ENCODE measurements at places on chromosomes 4 and X. TPM values are rescaled to one million over a fixed set of nuclear protein-coding genes. Genes with fewer than 3 reads are reported as not detected.

- DNase-seq = no peak
Measured at GRCh38 chrX:79592259-79592658, 225.1 kb upstream of the ITM2A start.

- no peak for DNase-seq
Measured at GRCh38 chr4:78298618-78299017, 241.5 kb downstream of the FRAS1 start.

GRCh38 chr4:6241062-6241845 is 28.4 kb upstream of the WFS1 start:
- DNase-seq = no peak

GRCh38 chr4:54085284-54085683 is 14.7 kb upstream of the GSX2 start:
- no peak for DNase-seq

DNA sequence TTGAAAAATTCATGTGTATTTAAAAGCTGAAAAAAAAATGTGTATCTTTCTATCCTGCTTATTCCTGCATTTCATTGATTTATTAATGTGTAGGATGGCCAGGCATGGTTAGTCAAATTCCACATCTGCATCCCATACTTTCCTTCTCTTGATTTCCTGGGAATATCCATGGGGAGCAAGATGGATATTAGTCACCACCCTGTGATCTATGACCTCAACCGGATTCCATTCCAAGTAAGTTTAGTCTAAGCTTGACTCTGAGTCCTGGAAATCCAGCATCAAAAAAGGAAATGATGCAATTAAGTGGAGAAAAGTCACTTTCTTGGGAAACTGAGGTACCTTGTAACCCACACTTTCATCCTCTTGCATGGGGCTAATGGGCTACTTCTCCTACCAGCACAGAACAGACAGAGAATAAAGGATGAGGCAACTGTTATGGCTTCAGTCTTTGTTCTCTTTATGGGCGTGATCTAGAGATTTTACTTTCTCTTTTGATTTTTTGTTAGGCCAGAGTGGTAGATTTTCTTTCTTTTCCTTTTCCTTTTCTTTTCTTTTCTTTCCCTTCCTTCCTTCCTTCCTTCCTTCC is 17.1 kb upstream of the BEX4 start:
- DNase-seq = no peak

DNA sequence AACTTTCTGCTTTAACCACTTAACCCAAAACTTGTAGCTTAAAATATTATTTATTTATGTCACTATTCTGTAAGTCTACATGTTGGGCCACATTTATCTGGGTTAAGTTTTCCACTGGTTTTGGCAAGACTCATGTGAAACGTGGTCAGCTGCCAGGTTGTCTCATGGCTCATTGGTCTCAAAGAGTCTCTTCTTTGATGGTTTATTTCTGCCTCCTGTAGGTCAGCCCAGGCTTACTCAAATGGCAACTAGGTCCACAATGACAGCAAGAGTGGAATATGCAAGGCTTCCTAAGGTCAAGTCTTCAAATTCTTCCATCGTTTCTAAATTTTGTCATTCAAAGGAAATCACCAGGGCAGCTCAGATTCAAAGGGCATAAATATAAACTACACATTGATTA is 828.7 kb downstream of the PCDH7 start:
- no peak for DNase-seq

- DNase-seq = no peak
Measured at GRCh38 chr4:3781997-3782930, 16.1 kb downstream of the ADRA2C start.

DNA sequence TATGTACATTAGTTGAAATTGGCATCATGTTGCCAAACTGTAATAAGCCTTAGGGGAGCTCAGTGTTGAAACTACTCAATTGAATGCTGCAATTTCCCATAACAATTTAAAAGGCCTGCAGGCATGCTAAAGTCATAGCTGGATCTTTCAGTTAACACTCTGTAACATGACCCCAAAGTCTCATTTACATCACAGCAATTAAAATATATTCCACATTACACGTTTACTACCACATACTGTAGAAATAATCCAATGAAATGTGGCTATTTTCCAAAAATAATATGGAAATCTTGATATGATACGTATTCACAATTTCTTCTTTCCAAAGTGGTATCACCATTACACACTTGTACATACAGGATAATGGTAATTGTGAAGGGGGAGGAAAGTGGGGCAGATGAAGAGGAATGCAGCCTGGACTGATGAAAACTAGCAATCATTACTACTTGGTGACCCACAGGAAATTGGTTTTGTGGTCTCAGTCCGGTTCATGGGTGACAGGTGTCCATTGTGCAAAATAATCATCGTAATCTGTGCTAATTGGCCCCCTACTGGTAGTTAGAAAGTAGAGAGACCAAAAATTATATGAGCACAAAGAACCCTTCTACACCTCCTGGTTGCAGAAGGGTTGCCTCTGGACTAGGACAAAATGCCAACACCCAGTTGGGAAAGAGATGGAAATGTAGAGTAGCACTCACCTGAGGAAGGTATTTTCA is 63.7 kb downstream of the TENM3 start:
- no peak for DNase-seq

- DNase-seq = no peak
Measured at GRCh38 chr4:124745985-124746801, 33.7 kb upstream of the ANKRD50 start.

- DNase-seq = no peak
Measured at GRCh38 chr4:62051332-62051731, 851.2 kb downstream of the ADGRL3 start.

GRCh38 chrX:107119283-107119682 is 661 bp upstream of the RBM41 start:
- no peak for DNase-seq

GRCh38 chr4:75995727-75996126 is 5.0 kb upstream of the SDAD1 start:
- DNase-seq = no peak

DNA sequence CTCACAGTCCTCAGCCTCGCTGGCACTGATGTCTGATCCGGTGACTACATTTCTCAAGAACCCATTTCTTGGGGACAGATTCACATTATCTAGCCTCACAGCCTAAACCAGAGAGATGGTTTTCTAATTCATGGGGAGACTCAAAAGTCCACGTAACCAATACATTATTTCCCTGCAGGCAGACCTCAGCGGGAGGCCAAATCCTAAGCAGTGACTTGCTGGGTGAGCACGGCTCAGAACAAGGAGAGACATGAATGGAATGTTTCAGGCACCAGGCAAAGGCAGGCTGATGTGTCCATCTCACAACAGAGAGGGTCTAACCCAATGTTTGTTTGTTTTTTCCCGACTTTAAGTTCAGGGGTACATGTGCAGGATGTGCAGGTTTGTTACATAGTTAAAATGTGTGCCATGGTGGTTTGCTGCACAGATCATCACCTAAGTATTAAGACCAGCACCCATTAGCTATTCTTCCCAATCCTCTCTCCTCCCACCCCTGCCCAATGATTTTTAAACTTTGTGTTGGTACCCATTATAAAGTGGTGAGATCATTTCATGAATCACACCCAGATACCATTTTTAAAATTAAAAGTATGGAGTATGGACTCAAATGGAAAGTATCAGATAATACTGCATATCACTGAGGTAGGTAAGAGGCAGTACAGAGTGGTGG is 53.3 kb downstream of the SCD5 start:
- no peak for DNase-seq

GRCh38 chrX:776529-777230 is 146.1 kb downstream of the SHOX start:
- no peak for DNase-seq

- DNase-seq = no peak
Measured at GRCh38 chr4:133592591-133592990, 443.5 kb downstream of the PCDH10 start.

DNA sequence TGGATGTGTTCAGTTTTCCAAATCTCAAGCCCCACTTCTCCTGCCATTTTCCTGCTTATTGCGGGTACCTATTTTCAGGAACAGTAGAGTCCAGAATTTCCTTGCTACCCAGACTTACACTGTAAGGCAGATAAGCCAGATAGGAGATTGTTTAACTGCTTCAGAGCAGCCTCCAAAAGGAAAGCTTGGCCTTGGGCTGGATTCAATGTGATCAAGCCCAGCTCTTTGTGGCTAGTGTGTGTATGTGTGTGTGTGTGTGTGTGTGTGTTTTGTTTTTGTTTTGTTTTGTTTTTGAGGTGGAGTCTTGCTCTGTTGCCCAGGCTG is 34.0 kb downstream of the RNF175 start:
- DNase-seq = no peak

DNA sequence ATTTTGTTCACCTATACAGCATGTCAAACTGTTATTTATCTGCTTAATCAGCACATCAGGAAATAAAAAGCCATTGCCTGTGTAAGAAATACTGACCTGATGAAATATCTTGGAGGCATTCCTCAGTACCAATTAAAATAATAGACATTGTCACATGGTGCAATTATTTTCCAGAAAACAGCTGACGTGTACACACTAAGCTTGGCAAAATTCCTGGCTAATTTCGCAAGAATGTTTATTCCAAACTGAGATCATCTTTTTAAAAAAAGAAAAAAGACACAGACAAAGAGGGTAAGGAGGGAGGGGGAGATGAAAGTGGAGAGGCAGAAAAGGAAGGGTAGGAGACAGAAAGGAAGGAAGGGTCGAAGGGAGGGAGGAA is 61.9 kb upstream of the NFKB1 start:
- DNase-seq = no peak

DNA sequence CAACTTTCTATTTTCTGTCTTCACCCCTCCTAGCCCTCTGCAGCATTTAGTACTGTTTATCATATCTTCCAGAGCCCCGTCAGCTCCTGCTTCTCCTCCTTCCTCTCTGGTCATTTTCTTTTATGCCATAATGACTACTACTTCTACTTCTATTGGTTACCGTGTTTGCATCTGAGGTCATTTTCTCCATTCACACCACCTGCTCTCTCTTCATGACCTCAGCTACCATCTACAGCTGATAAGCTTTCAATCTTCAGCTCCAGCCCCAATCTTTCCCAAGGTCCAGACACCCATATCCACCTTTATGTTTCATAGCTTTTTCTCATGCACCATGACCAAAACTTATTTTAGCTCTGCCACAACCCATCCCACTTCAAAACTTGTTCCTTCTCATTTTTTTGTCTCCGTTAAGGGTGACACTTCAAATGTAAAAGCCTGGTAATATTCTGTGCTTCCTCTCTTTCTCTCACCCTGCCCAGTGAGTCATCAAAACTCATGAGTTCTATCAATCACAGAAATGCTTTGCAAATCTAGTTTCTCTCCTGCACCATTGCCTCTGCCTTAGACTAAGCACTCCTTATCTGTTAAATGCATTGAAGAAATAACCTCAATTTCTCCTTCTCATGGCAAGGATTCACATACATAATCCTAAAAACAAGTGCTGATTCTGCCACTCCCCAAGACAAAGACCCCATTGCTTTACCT is 71.3 kb upstream of the IQCM start:
- DNase-seq = no peak

DNA sequence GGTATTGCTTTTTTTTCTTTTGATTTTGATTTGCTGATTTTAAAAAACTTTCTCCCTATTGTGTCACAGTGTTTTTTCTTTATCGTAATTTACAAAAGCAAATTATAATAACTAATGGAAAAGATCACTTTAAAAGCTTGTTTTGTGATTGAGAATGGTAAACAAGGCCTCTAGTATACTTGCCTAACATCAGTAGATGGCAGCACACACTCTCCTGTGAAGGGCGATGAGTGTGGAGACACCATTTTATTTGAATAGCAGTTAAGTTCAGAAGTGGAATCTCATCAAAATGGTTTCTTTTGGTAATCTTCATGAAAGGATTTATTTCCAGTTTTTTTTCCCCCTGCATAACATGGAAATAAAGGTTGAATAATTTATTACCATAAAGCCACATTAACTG is 72.3 kb downstream of the PAK3 start:
- DNase-seq = no peak

DNA sequence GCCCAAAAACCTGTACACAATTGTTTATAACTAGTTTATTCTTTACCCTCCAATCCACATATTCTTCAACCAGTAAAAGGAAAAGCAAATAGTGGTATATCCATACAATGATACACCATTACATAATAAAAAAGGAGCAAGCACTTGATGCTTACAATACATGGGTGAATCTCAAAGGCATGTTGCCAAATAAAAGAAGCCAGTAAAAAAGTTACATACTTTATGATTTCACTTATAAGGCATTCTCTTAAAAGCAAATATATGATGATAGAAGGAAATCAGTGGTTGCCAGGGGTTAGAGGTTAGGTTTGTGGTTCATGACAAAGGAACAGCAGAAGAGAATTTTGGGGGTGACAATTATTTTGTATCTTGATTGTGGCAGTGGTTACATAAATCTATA is 896.1 kb upstream of the LCORL start:
- DNase-seq = no peak

DNA sequence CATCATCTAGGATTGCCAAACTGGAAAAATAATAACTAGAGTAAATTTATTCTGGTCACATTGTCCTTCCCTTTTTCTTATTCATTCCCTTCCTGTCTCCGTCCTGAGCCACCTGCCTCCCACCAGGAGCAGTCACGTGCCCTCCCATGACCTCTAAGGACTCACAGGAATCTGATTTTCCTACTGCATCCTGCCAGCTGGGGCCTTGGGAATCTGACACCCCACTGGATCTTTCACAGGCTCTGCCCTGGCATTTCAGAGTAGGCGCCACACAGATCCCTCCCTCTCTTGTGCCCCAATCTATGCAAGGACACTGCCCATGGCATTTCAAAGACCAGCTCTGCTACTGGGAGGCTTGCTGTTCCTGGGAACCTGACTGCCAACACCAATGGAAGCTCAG is 520.5 kb downstream of the PPARGC1A start:
- DNase-seq = no peak

The HELT gene
- not detected for total RNA-seq

The ZGRF1 gene
- total RNA-seq = 10.6 TPM

The P2RY4 gene
- 1.0 TPM for total RNA-seq

The DDIT4L gene
- 11.5 TPM for total RNA-seq

The TCEAL6 gene
- total RNA-seq = not detected

The BEND2 gene
- total RNA-seq = not detected

The MTNR1A gene
- total RNA-seq = not detected

The CFAP47 gene
- 0.18 TPM for total RNA-seq

The NLRP2B gene
- total RNA-seq = 0.13 TPM

The QDPR gene
- total RNA-seq = 33.2 TPM

The UCP1 gene
- not detected for total RNA-seq

The HDAC8 gene
- 39.4 TPM for total RNA-seq

The F8A3 gene
- total RNA-seq = not detected

The PNMA5 gene
- total RNA-seq = not detected

The CFI gene
- 50.8 TPM for total RNA-seq

Data from sciatic nerve (tissue), 2 donors.